ENCODE measurements at places on chromosomes 12 and 14.

DNA sequence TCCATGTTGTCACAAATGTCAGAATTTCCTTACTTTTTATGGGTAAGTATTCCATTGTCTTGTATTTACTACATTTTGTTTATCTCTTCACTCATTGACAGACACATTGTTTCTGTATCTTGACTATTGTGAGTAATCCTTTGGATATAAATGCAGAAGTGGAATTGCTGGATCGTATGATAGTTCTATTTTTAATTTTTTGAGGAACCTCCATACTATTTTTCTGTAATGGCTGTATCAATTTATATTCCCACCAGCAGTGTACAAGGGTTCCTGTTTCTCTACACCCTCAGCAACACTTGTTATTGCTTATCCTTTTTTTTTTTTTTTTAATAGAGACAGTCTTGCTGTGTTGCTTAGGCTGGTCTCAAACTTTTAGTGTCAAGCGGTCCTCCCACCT, 3.5 kb upstream of the KICS2 start:
- DNase-seq = no peak

- DNase-seq = no peak
Observed at GRCh38 chr12:114254998-114255397, 150.9 kb downstream of the TBX5 start.

DNA sequence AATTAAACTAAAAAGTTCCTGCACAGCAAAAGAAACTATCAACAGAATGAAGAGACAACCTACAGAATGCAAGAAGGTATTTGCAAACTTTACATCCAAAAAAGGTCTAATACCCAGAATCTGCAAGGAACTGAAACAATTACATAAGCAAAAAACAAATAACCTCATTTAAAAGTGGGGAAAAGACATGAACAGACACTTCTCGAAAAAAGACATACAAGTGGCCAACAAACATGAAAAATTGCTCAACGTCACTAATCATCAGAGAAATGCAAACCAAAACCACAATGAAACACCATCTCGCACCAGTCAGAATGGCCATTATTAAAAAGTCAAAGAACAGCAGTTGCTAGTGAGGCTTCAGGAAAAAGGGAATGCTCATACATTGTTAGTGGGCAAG, 15.2 kb downstream of the PDE6H start:
- no peak for DNase-seq

- no peak for DNase-seq
Observed at GRCh38 chr14:54697001-54697400, 130.1 kb downstream of the SAMD4A start.

DNA sequence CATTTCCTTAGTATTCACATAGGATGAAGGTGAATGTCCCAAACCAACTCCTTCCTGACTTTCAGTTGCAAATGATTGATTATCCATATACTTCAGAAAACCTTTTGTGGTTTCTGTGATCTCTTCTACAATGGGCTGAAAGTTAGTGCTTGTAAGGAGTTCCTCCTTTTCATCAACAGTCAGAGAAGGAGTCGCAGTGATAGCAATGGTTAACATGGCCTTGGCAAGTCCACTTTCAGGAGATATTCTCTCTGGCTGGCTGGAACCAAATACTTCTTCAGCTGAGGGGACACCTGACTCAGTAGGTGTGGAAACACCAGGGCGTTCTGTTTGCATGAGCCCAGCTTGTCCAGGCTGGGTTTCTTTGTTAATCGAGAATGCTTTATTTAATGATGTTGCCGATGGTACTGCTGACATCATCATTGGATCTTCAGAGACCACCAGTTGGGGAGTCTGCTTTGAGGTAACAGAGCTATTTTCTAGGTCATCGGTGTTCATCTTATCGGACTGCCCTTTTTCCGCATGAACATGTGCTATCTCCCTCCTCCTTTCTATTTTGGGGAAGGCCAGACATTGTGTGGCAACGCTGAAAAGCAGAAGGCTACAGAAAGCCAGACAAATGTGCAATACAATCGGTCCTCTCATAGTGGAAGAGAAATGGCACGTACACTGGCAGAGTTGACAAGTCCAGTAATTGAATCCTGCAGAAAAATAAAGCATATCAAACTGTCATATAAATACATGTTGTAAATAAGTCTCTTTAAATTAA, 13.1 kb downstream of the ARMH4 start:
- no peak for DNase-seq

- no peak for DNase-seq
Observed at GRCh38 chr12:118840878-118841277, 140.5 kb upstream of the SRRM4 start.

GRCh38 chr14:32618991-32619390, 289.9 kb downstream of the AKAP6 start:
- no peak for DNase-seq

All from stimulated activated CD4-positive, alpha-beta T cell treated with anti-CD3 and anti-CD28 coated beads, Interleukin-2, amount 100 ng/mL, for 48 hours (primary cell).